ENCODE measurements at places on chromosomes 6 and 20.

GRCh38 chr6:25960734-25961133 lies 1.9 kb upstream of the TRIM38 start:
- DNase-seq = no peak

- no peak for DNase-seq
These were observed 273.2 kb downstream of the CDC5L start for GRCh38 chr6:44660561-44661220.

DNA sequence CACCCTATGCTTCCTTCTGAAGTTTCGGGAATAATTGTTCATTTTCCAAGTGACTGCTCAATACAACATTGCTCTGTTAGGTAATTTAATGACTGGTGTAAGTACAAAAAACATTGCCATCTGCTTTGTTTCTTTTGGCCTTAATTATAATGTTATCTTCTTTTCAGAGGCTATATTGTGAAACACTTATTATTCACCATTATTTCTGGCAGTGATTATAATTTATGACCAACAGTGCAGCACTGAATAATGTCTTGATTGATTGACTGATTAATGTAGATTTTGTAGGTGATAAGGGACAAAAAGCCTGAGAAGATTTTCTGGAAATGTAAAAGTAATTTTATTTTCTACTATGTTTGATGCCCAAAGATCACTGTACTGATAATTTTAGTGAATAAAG lies 377.7 kb downstream of the PLCB1 start:
- DNase-seq = no peak

GRCh38 chr20:43993560-43993959 lies 78.9 kb downstream of the TOX2 start:
- no peak for DNase-seq

DNA sequence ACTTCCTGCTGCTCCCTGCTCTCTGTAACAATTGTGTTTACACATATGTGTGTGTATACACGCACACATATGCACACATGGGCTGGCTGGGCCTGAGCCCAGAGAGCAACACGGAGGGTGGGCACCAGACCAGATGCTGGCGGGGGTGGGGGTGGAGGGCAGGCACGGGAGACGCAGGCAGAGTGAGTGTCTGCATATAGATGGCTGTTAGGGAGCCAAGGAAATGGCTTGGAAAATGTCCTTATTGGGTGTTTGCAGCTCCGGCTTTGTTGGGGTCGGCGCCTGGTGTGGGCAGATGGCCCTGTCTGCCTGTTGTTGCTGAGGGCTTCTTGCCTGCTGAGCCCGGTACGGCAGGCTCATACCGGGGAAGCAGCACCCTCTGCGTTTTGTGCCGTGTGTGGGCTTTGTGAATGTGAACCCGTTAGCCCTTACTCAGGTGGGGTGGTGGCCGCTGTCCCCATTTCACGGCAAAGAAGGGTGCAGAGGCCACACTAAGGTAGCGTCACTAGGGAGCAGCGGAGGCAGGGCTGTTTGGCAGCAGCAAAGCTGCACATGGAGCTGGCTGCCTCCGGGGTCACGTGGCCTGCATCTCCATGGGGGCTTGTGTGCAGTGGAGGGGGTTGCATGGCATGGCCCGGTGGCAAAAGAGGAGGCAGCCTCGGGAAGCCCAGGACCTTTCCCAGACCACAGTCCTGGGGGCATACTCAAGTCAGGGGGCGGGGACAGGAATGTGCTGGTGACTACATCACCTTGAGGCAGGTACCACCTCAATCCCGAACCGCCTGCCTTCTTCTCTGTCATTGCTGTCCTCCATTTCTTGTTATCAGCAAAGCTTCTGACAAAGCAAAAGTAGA lies 47.4 kb upstream of the SRF start:
- DNase-seq = no peak

Data from NCI-H345 (cell line).